ENCODE measurements at places on chromosomes 4 and X.

- DNase-seq: no peak
These were observed 53.1 kb upstream of the TSPAN5 start for GRCh38 chr4:98711526-98711925.

GRCh38 chr4:86771141-86771540, 78.0 kb downstream of the SLC10A6 start:
- DNase-seq: no peak

DNA sequence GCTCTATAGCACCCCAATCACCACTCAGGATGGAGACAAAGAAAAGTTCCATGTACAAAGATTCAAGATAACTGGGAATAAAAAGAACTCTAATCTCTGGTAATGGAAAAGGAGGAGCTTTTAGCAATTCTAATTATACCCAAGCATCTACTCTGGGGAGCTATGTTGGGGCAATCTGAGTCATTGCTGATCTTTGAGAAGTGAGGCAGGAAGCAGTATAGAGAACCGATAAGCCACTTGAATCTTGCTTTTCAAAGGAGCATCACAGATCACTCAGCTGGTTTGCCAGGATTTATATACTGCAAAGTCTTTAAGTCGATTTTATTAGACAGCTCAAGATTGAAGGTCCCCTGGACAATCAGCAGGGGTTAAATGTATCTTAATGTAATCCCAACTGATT, 220.0 kb downstream of the ENOX2 start:
- no peak for DNase-seq

GRCh38 chr4:94406668-94407437, 44.9 kb upstream of the PDLIM5 start:
- peak; percentile 54 for DNase-seq

- no peak for DNase-seq
These were observed 324.0 kb downstream of the STPG2 start for GRCh38 chr4:97819294-97819693.

DNA sequence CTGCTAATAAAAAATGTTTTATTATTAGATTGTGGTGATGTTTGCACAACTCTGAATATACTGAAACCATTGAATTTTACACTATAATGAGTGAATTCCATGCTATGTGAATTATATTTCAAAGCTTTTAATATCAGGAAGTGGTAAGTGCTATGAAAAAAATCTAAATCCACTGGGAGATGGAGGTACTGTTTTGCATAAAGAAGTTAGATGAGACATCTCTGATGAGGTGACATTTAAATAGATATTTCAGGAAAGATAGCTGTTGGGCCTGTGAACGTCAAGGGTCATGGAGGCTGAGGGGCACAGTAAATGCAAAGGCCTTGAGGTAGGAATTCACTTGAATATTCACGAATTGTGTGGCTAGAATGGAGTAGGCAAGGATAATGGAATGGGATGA, 12.3 kb downstream of the DCUN1D4 start:
- no peak for DNase-seq

DNA sequence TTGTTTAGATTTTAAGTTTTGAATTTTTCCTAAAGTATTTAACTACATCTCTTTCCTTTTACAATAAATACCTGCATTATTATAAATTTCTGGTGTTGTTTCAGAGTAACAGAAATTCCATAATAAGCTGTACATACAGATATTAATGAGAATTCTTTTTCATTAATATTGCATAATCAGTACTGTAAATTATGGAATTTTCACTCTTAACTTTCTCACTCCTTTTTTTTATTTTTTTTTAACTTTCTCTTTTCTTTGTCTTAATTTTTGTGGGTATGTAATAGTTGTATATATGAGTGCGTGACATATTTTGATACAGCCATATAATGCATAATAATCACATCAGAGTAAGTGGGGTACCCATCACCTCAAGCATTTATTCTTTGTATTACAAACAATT, 110.5 kb downstream of the KLHL8 start:
- no peak for DNase-seq

All from NCI-H345 (cell line).